ENCODE measurements at places on chromosomes 11 and 22.

DNA sequence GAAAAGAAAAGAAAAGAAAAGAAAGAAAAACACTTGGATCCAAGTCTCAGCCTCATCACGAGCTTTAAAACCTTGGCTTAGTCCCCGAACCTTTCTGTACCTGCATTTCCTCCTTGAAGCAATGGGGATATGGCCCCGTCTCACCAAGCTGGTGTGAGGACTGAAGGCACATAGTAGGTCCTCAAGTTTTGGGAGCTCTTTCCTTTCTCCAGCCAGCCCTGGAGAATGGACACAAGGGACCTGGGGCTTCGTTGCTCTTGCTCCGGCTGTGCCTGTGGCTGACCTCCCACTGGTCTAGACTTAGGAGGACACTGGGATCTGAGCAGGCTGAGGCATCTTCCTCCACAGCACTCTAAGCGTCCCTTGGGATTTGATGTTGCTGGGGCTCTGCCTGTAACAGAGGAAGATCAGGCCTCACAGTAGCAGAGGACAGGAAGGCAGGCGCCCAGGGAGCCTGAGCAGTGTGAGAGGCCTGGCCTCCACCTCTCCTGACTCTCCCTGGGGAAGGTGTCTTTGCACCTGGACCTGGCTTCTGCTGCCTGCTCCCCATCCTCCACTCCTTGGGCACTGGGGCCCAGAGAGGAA is 32.8 kb downstream of the KCNC1 start:
- DNase-seq: no peak

- no peak for DNase-seq
Measured at GRCh38 chr11:66505276-66505816, 5.1 kb upstream of the BBS1 start.

- no peak for DNase-seq
Measured at GRCh38 chr11:15223318-15223717, 108.6 kb downstream of the INSC start.

GRCh38 chr11:36139767-36140166 is 149.5 kb downstream of the COMMD9 start:
- no peak for DNase-seq

DNA sequence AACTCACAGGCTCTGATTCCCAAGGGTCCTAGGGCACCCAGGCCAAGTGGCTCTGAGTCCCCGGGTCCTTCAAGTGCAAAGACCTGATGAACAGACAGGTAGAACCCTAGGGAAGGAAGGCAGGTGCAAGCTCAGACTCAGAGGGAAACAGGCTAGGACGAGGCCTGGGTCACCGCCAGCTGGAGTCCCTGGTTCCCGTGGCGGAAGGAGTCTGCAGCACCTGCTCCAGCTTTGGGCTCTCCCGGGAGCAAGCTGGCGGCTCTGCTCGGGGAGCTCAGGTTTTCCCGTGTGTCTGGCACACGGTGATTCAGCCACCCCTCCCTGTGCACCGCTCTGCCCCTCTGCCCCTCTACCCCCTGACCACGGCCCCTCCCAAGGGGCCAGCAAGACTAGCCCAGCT is 59.8 kb downstream of the WNT7B start:
- no peak for DNase-seq

DNA sequence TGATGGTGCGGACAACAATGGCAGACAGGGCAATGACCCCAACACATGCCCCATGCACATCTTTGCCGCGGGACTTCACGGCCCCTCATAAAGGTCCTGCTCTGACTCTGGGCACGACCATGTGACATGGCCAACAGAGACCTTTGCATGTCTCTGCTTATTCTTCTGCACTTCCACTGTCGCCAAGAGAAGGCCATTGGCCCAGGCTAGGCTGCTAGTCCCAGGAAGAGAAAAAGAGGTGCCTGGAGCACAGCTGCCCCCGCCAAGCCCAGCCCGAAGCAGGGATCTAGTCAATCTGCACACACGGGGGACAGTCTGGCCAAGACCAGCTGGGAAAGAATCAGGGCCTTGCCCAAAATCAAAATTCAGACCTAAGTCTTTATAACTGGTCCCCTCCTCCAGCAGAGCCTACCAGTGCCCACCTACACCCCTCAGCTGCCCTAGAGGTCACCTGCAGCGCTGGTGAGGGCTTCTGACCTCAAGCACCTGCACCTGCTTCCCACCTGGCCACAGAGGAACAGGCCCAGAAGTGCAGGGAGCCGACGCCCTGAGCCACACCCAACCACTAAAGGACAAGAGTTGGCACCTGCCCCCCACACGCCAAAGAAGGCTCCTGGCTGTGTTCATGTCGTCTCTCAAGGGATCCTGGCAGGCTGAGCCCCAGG is 8.1 kb downstream of the SULT4A1 start:
- no peak for DNase-seq

GRCh38 chr11:2662024-2662312 is 37.8 kb downstream of the KCNQ1OT1 start:
- DNase-seq: no peak

DNA sequence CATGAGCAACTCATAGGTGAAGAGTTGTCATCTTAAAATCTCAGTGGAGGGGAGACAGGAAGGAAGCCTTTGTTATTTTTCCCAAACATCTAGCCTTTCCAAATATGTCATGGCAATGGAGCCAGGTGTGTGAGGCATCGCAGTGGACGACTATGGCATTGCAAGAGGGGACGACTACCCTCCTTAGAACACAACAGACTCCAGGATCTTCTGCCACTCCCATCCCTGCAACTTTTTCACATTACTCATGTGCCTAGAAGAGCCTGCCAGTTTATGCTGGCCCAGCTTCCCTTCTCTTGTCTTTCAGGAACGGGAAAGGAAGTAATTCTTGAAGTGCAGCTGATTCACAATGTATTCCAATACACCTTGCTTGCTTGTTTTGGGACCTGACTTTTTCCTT is 1008.4 kb downstream of the OPCML start:
- no peak for DNase-seq

- no peak for DNase-seq
Measured at GRCh38 chr11:117818041-117818873, 6.3 kb downstream of the FXYD2 start.

DNA sequence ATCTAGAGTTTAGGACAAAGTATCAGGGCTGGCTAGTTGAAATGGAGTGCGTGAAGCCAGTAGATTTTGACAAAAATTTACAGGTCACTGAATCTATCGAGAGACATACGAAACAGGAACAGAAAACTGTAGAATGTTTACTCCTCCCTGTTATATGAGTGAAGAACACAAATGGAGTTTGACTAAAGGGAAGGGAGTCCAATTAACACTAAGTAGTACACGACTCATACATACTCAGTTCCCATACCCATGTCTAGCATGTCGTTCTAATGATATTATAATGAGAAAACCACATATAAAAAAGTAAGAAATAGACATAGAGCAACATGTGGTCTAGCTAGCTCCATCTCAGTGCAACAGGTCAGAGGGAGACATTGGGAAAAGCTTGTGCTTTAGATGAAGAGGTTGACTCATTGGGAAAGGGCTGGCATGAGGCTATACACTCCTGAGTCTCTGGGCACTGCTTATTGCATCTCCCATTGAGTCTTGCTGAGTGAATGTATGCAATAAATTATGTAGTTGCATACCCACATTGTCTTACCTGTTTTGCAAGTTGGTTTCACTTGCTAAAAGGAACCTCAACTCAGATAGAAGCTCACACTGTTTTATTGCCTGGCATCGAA is 43.5 kb downstream of the CD44 start:
- no peak for DNase-seq

- no peak for DNase-seq
Measured at GRCh38 chr11:33059331-33060007, 20.1 kb downstream of the TCP11L1 start.

Data from AG08396 (cell line).